Immature natural killer cell (primary cell): ENCODE measurements at places on chromosomes 5 and 9. TPM values are rescaled to one million over a fixed set of nuclear protein-coding genes. Genes with fewer than 3 reads are reported as not detected.

ZBED3 gene
- polyA plus RNA-seq: 2.2 TPM

BTNL3 gene
- not detected for polyA plus RNA-seq

SPATA31A3 gene
- not detected for polyA plus RNA-seq

HRH2 gene
- polyA plus RNA-seq: 0.11 TPM

GRCh38 chr5:62284946-62285891 lies 20.8 kb upstream of the KIF2A start:
- DNase-seq: no peak
- no peak overlapping the region for H3K27ac ChIP-seq
- no peak overlapping the region for H3K4me3 ChIP-seq
- no peaks in the 10 kb centered on the region for H3K36me3 ChIP-seq
- H3K4me1 ChIP-seq: peaks cover 24% of the 10 kb centered on the region

- no peak overlapping the region for H3K4me3 ChIP-seq
- H3K27ac ChIP-seq: no peak overlapping the region
- no peaks in the 10 kb centered on the region for H3K4me1 ChIP-seq
- H3K27me3 ChIP-seq: no peaks in the 10 kb centered on the region
- DNase-seq: no peak
- no peaks in the 10 kb centered on the region for H3K36me3 ChIP-seq
Measured at GRCh38 chr5:68024426-68024825, 191.1 kb upstream of the PIK3R1 start.

- DNase-seq: no peak
- H3K27me3 ChIP-seq: peaks cover 15% of the 10 kb centered on the region
- H3K4me1 ChIP-seq: peaks cover 22% of the 10 kb centered on the region
- no peak overlapping the region for H3K4me3 ChIP-seq
Measured at GRCh38 chr5:32767948-32768467, 56.9 kb downstream of the NPR3 start.

DNA sequence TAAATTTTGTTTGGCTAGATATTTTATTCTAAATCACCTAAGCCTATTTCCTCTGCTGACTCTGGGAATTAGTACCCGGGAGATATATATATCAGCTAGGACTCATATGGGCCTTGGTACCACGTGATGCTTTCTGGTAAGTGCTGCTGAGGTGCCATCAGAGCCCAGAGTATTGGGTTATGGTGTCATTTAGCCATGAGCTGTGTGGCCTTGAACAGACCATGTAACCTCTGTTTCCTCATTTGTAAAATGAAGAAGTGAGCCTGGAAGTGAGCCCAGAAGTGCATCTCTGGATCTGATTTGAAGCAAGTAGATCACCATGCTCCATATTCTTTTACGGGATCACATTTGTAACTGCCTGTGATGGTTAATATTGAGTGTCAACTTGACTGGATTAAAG lies 126.1 kb downstream of the GPBP1 start:
- peaks cover 7% of the 10 kb centered on the region for H3K27me3 ChIP-seq
- H3K27ac ChIP-seq: no peak overlapping the region
- H3K36me3 ChIP-seq: no peaks in the 10 kb centered on the region
- DNase-seq: no peak
- H3K4me3 ChIP-seq: no peak overlapping the region
- peaks cover 20% of the 10 kb centered on the region for H3K4me1 ChIP-seq

GRCh38 chr5:123178683-123179082 lies 89.6 kb downstream of the PRDM6 start:
- no peak overlapping the region for H3K4me3 ChIP-seq
- no peak for DNase-seq
- no peaks in the 10 kb centered on the region for H3K4me1 ChIP-seq
- H3K36me3 ChIP-seq: no peaks in the 10 kb centered on the region
- H3K27me3 ChIP-seq: peaks cover 4% of the 10 kb centered on the region
